GM12878 (cell line): ENCODE measurements at places on chromosomes 6 and 20.

- DNase-seq, result no peak
Observed at GRCh38 chr6:155519176-155519738, 63.6 kb upstream of the NOX3 start.

DNA sequence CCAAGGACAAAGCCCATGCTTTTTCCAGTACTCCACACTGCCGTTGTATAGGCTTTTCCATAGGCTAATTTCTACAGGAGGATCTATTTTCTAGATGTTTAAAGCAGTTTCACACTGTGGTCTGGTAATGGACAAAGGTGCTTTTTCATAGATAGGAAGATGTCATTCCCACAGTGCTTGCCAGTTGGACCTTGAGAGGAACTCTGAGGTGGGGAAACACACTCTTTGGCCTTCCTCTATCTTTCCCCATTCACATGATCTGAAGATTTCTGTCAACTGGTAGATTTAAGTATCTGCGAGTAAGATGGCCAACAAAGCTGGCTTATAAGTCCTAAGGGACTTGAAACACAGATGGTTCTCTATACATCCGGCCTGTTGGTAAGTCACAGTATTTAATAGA is 477.3 kb downstream of the UTRN start:
- DNase-seq, result no peak

DNA sequence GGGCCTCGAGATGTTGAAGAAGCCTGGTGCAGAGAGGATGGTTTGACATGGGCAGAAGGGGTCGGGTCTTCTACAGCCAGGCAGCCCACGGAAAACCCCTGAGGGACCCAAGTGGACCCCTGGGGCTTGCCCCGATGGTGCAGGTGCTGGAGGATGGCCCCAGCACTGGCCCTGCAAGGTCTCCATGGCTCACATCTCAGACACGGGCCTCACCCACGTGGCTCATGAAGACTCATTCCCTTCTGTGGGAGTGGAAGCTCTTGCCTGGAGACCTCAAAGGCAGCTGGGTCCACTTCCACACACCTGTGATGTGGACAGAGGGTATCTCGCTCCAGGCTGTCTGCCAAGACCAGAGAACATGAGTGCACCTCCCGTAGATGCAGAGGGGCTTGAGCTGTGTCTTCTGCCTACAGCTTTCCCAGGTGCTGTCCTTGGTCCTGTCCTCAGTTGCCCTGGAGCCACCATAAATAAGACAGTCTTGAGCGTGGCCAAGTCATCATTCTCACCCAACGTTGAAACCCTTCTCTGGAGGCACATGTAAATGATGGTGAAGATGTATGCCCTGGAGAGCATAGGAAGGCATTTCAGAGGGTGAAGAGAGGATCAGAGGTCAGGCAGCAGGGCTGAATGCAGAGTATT is 108.0 kb downstream of the SYNDIG1 start:
- no peak for DNase-seq

DNA sequence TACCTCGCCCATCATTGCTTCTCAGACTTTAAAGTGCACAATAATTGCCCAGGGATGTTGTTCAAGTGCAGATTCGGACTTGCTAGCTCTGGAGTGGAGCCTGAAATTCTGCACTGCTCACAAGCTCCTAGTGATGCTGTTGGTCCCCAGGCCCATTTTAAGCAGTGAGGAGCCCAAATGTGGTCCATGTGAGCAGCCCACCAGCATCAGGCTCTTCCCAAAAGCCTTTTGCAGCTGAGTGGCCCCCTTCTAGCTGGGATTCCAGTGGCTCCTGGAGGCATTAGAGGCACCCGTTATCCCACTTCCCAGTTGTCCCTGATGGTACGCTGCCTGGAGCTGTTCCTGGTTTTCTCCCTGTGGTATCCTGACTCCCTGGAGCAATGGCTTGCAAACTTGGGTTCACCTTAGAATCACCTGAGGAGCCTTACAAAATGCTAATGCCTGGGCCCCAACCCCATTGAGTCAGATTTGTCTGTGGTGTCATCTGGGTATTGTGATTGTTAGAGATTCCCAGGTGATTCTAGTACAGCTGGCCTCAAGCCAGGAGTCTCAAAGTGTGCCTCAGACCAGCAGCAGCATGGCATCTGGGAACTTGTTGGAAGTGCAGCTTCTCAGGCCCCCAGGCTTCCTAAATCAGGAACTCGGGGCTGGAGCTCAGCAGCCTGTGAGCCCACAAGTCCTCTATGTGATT is 186.9 kb upstream of the SLC24A3 start:
- no peak for DNase-seq

GRCh38 chr6:167579806-167580618 is 246.7 kb upstream of the AFDN start:
- DNase-seq, result no peak

DNA sequence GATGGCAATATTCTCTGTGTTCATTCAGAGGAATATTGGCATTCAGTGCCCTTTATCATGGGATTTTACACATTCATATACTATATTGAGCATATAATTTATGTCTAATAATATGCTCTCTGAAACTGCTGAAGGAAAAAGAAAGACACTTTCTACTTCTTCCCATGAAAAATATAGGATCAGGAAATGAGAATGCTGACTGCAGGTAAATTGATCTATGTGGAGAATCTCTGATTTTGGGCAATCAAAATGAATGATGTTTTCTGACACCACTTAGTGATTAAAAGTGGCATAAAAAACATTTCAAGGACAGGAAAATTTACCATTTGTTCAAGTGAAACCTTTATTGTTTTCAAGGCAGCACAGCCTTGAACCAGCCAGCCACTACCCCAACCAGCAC is 260.1 kb upstream of the STXBP5 start:
- DNase-seq, result no peak

DNA sequence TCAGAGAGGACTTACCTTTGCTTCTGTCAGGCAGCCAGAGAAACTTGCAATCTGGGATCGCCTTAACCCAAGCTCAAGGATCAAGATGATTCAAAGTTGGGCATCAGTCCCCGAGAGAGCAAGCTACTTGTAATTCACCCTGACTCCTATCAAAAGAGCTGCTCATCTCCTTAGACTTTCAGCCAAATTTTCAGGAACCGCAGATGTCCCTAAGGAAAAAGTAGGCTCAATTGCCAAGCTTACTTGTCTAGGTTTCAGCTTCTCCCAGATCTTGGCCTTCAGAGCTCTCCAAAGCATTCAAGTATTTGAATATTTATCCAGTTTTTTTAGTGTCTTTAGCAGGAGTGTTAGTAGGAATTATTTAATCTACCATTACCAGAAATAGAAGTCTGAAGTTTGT is 434.1 kb upstream of the MMS22L start:
- DNase-seq, result no peak

DNA sequence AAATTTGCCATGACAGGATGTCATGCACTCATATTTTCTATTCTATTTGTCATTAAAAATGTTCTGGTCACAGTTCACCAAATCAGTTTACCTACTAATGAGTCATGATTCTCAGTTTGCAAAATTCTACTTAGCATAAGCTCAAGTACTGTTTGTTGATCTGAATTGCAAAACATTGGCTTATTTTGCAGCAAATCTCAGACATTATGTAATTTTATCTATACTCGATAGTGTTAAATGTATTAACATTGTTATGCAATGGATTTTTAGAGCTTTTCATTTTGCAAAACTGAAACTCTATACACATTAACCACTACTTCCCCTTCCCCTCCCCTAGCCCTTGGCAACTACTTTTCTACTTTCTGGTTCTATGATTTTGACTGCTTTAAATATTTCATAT is 213.8 kb upstream of the ZFP64 start:
- DNase-seq, result no peak

GRCh38 chr20:2405693-2406065 is 25.0 kb downstream of the TGM6 start:
- DNase-seq, result no peak

DNA sequence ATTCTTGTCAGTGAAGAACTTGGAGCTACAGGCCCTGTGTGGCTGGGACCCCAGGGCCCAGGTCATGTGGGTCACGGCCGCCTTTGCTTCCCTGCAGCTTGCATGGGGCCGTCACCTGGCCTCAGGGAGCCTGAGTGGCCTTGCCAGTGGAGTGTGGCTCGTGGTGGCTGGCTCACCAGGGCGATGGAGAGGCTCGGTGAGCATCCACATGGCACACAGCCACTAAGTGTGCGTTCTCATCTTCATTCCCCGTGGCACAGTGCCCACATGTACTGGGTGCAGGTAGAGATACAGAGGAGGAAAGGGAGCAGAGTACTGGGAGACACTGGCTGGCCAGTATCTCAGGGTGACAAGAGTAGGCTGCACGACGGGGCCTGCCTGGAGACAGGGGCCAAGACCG is 21.5 kb downstream of the MANBAL start:
- DNase-seq, result no peak

- DNase-seq, result no peak
Observed at GRCh38 chr6:161151660-161152526, 122.0 kb downstream of the AGPAT4 start.

- no peak for DNase-seq
Observed at GRCh38 chr6:132458887-132459604, 53.9 kb downstream of the STX7 start.

DNA sequence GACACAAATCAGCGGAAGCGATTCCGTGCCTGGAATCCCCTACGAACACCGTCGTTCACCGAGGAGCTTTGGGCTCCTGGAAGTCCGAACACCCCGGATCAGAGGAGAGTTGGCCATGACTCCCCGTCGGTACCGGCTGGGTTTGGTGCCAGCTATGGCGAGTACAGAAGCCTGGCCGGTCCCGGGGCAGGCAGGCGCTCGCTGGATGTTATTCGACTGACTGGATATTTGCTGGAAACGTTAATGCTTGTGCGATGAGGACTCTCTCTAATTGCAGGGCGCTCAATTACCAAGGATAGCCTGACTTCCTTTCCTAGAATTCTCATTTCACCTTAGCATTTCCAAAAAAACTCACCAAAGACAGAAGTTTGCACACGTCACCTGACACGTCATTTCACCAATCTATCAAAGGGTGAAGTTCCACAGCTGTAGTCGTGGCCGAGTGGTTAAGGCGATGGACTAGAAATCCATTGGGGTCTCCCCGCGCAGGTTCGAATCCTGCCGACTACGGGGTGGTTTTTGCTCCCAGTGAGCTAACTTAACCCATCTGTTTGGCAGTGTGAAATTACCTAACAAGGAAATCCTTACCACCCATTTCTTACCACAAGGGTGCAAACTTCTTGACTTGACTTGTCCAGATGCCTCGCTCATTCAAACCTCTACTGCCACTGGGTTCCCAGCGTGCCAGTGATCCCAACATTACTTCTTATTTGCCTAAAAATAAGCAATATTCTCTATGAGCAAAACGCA is 22.7 kb upstream of the ZNF184 start:
- peak; percentile 64 for DNase-seq

DNA sequence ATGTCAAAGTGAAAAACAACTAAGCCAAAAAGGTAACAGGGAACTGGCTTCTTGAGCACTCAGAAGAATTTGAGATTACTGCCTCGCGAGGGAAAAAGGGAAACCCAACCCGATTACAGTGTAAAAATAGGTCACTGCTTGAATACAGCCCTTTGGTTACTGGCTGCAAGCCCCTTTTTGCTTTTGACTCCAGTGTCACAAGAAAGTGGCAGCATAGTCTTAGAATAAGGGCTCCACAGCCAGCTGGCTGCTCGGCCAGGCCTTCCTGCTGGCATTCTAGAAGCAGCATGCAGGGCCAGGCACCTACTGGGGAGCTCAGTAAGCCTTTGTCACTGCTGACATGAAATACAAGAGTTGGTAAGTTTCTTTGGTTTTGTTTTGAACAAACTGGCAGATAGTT is 83.0 kb downstream of the ZHX3 start:
- no peak for DNase-seq

DNA sequence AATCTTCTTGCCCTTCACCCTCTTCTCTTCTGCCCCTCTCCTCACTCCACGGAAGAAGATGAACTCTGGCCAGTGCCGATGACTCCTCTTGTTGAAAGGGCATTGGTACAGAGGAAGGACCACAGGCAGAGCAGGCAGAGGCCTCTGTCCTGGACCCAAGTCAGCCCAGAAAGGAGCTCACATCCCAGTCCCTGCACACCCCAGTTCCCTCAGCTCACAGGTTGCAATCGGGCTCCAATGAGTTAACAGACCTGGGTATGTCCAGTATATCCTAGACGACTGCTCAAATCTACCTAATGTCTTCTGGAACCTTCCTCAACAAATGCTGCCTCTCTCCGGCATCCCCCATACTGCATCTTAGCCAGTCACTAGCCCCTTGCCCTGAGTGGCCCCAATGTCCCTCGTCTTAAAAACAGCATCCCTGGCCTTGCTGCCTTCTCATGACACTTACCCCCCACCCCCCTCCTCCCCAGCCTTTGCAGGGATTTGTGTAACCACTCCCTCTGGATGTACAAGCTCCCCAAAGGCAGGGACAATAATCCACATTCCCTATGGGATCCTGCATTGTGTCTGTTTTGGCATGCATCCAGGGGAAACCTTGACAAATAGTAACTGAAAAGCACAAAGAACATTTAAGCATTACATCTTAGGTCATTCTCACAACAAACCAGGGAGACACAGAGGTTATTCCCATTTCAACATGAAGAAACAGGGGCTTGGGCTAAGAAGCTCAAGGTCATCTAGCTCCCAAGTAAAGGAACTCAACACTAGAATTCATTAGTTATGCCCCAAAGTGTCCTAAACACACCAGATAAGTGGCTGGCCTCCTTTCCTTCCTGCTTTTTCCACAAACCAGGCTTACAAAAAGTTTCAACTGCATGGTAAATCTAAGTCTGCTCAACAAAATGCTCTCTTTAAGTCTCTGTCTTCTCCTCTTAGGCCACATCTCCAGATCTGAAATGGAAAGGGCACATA is 45.1 kb downstream of the TRERF1 start:
- no peak for DNase-seq

DNA sequence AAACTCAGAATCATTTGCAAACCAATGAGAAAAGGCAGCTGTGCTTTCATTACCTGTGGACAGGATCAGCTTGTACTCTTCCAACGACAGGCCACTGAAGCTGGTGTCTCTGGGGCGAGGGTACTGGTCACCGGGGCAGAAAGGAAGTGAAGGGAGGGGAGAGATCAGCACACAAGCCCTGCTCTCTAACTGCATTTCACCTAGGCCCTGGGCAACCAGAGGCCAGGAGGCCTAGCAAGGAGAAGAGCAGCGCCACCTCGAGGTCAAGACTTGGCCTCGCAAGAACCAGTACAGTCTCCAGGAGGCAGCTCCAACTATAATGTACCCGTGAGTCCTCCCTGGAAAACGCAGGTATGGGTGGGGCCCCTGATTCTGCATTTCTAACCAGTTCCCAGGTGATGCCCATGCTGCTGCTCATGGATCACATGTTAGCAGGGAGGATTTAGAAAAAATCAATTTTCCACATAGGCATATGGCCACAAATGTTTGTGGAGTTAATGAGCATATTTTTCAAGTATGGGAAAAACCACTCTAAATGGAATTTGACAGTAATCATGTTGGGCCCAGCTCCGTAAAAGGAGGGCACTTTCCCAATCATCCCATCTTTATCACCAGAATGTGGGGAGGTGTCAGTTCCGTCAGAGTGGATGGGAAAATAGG is 11.0 kb downstream of the UQCC2 start:
- DNase-seq, result no peak

DNA sequence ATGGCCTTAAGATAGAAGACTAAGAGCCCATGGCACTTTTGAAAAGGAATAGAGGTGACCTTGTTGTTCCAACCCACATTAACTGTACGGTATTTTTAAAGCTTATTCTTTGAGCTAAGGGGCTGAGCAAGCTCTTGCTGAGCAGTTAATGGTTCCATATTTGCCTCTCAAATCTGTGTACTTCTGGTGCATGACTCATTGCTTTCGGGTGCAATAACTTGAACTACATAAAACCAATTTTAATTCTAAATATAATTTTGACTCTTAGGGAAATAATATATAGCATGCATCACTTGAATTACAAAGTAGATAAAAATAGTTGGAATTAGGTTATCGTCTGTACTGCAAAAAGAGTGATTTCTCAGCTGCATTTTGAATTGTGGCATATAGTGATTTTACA is 348.1 kb upstream of the CITED2 start:
- no peak for DNase-seq
